Hematopoietic multipotent progenitor cell treated with erythropoietin and hydrocortisone succinate and interleukin-3 and kit ligand, for 8 days (in vitro differentiated cells): ENCODE measurements at places on chromosomes 3 and 15.

DNA sequence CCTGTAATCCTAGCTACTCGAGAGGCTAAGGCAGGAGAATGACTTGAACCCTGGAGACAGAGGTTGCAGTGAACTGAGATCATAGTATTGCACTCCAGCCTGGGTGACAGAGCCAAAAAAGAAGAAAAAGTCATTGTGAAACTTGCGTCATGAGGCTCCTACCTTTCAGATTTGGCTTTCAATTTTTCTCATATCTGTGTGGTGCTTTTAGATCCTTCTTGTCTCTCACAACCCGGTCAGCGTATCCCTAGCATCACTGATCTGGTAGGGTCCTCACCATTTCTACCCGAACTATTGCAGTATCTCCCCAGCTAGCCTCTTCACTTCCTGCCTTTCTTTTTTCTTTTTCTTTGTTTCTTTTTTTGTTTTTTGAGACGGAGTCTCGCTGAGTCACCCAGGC is 21.6 kb upstream of the GCNT3 start:
- DNase-seq = no peak

- DNase-seq = no peak
These were observed 140.6 kb upstream of the TMCO5A start for GRCh38 chr15:37793851-37794250.

DNA sequence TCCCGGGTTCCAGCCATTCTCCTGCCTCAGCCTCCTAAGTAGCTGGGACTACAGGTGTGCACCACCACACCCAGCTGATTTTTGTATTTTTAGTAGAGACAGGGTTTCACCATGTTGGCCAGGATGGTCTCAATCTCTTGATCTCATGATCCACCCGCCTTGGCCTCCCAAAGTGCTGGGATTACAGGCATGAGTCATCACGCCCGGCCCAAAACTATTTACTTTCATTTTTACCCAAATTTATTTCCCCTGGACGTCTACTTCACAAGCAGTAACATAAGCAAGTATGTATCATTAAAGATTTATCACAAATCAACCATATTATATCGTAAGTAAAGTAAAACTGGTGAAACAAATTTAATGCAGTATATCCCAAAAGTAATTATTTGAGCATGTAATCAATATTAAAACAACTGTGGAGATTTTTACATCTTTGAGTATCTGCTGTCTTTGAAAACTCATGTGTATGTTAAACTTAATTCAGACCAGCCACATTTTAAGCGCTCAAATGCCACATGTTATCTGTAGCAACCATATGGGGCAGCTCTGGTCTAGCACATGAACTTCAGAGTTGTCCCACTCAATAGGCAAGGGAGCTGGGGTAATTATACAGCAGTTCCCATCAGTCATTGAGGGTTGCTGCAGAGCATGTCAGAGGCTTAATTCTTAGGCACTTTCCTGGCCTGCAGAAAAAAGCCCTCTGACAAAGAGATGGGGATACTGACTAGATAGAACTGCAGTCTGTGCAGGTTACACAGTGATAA is 185.7 kb upstream of the CTDSPL start:
- DNase-seq = peak; percentile 52

DNA sequence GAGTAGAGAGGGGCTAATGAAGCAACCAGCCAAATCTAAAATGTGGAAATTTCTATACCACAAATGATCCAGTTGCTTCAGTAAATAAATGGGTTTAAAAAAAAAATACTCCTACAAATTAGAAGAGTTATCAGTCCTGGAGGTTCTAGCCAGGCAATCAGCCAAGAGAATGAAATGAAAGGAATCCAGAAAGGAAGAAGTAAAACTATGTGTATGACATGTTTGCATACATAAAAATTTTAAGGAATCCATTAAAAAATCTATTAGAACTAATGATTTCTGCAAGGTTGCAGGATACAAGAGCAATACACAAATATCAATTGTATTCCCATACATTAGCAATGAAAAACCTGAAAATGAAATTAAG is 9.6 kb downstream of the MESP2 start:
- DNase-seq = no peak

GRCh38 chr15:100083572-100083971 is 258.2 kb downstream of the ADAMTS17 start:
- DNase-seq = no peak
